ENCODE measurements at places on chromosomes 5 and 9. TPM values are rescaled to one million over a fixed set of nuclear protein-coding genes. Genes with fewer than 3 reads are reported as not detected.

Gene PLK2
- polyA plus RNA-seq: 309 TPM

Gene FLT4
- polyA plus RNA-seq: 0.04 TPM

Gene TAF11L7
- not detected for polyA plus RNA-seq

Gene WDR38
- not detected for polyA plus RNA-seq

Gene MGAT1
- polyA plus RNA-seq: 42.6 TPM

Gene CCDC183
- 8.8 TPM for polyA plus RNA-seq

Gene ERBIN
- polyA plus RNA-seq: 28.4 TPM

Gene IL17B
- polyA plus RNA-seq: not detected

Gene C5orf52
- polyA plus RNA-seq: not detected

Gene ADAMTSL2
- 0.85 TPM for polyA plus RNA-seq

Gene PRELID2
- 0.16 TPM for polyA plus RNA-seq

Gene SPEF2
- 18.5 TPM for polyA plus RNA-seq
